ENCODE measurements at places on chromosomes 1 and 21.

DNA sequence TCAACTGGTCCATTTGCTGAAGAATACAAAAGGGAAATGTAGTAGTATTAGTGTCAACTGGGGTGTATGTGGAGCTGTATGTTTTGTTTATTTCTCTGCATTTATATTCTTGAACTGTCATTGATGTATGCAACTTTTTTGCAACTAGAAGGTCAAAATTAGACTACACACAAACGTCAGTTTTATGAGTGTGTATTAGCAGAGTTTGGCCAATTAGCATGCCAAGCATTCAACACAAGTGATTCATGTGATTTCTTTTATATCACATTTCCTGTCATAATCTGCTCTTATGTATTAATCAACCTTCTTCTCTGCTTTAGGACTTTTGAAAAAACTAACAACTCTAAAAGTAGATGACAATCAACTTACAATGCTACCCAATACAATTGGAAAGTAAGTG lies 211.1 kb downstream of the LRRC40 start:
- DNase-seq, result no peak

DNA sequence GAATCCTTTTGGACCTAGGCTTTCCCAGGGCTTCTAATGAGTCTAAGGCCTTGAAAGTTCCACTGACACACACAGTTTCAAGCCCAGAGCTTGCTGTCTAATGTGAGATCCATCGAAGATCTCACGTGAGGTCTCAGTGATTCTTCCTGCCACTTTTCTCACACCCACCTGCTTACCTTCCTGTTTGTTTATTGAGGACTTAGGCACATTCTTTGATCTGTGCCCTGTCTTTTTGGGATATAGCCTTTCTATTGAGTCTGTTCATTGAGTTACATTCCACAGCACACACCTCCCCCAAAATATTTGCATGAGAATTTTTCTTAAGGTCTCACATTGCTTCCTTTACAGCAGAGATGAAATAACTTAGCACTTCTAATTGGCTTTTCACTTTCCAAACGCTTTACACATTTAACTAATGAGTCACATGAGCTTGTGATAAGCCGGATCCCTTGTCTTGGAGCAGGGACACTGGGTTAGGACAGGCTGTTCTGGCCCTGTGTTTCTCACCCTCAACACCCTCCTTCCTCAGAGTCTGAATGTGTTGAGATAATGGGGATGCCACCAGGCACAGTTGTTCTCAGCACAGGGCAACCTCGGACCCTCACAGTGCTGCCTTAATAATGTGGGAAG lies 288.3 kb downstream of the TM2D1 start:
- no peak for DNase-seq

- no peak for DNase-seq
These were observed 19.7 kb upstream of the EPS8L3 start for GRCh38 chr1:109783436-109783835.

GRCh38 chr1:93635614-93636543 lies 45.8 kb downstream of the BCAR3 start:
- DNase-seq, result no peak

GRCh38 chr1:115717541-115717940 lies 51.0 kb downstream of the CASQ2 start:
- DNase-seq, result no peak

DNA sequence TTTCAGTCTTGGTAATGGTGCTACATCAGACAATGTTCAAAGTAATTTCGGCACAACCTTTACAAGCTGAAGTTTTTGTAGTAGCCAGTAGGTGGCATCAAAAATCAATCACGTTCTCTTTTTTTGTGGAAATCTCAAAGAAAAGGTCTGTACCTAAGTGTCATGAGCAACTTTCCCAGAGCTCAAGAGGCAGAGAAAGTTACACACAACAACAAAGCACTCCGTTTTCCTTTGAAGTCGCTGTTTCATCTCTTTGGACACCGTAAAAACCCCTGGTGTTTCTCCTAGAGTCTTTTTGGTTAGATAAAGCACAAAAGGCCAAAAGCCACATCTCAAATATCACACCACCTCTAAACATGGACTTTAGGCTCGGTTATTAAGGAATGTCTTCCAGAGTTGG lies 131.6 kb downstream of the LHX8 start:
- DNase-seq, result no peak

DNA sequence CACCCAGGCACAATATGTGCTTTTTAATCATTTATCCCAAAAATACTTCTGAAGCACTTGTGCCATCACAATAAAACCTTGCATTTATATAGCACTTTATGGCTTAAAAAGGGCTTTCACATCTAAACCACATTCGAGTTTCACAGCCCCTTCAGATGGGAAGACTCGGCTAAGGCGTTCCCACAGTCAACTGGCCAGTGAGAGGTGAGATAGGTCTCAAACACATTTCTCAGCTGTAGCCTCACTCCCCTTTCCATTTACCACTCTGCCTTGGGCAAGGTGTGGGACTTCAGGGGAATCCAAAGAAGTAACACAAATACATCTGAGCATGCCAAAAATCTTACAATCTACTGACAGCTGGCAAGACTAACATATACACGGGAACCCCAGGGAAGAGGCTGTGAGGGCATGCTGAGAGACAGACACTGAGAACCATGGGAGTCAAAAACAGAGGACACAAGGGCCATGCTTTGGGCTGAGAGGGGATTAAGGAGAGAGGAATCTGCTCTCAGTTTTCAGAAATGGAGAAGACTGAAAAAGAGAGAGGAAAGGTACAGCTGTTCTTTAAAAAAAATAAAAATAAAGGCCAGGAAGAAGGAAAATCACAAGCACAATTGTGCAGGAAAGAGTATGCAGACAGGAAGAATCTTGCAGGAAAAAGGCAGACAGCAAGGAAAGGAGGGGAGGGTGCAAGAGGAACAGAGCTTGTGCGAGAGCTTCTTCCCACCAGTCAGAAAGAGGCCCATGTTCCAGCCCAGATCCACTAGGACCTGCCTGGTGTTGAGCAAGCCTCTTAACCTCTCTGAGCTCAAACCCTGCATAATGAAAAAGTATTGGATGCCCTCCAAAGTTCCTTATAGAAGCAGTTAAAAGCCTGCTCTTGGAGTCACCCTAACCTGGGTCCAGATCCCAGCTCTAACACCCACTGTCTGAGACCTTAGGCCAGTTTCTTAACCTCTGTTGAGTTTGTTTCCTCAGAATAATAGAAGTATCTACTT lies 73.5 kb downstream of the JAK1 start:
- no peak for DNase-seq

GRCh38 chr1:107525961-107526360 lies 385.1 kb downstream of the NTNG1 start:
- no peak for DNase-seq

DNA sequence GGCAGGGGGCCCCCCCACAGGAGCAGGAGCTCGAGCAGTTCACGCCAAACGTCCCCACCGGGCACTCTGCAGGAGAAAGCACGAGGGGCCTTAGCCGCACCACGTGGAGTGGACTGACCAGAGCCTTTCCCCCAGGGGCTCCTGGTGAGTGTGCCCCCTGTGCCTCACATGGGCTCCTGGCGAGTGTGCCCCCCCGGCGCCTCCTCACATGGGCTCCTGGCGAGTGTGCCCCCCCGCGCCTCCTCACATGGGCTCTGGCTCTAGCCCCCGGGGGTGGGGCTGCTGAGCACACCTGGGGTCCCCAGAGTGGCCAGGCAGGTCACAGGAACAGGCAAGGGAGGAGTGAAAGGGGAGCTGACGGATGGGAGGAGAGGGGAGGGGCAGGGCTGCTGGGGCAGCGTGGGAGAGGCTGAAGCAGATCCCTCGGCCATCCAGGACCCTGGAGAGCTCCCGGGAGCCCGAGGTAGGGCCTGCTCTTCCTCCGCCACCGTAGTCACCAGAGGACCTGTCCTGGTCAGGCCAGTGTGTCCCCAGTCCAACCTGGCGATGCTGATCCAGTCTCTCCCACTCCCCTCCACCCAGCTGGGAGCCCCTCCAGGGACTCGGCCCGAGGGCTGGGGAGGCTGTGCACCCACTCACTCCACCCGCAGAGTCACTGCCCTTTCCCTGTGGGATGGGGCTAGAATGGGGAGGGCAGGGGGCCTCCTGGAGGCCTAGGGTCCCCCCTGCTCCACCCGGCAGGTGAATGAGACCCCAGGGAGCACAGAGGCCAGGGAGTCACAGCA lies 47.6 kb downstream of the ARHGEF16 start:
- DNase-seq, result no peak

GRCh38 chr1:231625975-231626534 lies 535 bp upstream of the DISC1 start:
- DNase-seq, result no peak

- DNase-seq, result no peak
These were observed 608 bp downstream of the PEF1 start for GRCh38 chr1:31643976-31644559.

DNA sequence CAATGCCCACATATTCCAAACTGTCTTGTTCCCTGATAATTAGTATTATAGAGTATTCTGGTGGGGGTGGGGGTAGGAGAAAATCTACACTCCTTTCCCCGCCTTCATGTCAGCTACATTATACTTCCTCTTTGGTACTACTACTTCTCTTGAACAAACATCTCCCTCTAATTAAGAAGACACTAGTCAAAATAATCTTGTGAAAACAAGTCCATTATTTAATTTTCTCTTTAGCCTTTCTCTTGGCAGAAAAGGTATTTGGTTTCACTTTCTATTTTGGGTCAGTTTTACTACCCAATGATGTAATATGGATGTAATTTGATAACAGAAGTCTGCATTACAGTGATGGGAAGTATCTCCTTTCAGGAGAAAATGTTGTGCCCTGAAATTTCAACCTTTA lies 22.5 kb downstream of the NTMT2 start:
- no peak for DNase-seq

GRCh38 chr1:5751163-5751540 lies 241.1 kb downstream of the NPHP4 start:
- no peak for DNase-seq

GRCh38 chr1:19006000-19006399 lies 49.5 kb upstream of the IFFO2 start:
- no peak for DNase-seq

- no peak for DNase-seq
These were observed 15.0 kb upstream of the ANGPTL1 start for GRCh38 chr1:178885869-178886268.

DNA sequence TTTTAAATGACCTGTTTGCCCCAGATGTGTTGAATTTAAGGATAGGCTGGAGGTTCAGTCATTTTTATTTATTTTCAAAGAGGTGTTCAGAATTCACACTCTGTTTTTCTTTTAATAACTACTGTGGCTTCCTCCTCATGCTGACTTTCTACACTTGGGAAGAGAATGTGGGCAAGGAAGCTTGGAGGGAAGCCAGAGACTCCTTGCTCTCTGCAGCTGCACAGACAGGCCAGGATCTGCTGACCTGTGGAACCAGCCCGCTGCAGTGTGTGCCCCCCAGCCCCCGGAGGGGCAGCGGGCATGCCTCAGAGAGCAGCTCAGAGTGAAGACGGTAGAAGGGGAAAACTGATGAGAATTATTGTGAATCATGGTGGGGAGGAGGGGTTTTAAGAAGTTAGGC lies 16.9 kb downstream of the MGST3 start:
- no peak for DNase-seq
